Kasumi-1 (cell line): ENCODE measurements at places on chromosomes 3 and 15.
A peak's percentile ranks its signal among the peaks of the same experiment; 100 is the strongest.

- DNase-seq = no peak
Measured at GRCh38 chr3:191391861-191392808, 61.8 kb upstream of the UTS2B start.

DNA sequence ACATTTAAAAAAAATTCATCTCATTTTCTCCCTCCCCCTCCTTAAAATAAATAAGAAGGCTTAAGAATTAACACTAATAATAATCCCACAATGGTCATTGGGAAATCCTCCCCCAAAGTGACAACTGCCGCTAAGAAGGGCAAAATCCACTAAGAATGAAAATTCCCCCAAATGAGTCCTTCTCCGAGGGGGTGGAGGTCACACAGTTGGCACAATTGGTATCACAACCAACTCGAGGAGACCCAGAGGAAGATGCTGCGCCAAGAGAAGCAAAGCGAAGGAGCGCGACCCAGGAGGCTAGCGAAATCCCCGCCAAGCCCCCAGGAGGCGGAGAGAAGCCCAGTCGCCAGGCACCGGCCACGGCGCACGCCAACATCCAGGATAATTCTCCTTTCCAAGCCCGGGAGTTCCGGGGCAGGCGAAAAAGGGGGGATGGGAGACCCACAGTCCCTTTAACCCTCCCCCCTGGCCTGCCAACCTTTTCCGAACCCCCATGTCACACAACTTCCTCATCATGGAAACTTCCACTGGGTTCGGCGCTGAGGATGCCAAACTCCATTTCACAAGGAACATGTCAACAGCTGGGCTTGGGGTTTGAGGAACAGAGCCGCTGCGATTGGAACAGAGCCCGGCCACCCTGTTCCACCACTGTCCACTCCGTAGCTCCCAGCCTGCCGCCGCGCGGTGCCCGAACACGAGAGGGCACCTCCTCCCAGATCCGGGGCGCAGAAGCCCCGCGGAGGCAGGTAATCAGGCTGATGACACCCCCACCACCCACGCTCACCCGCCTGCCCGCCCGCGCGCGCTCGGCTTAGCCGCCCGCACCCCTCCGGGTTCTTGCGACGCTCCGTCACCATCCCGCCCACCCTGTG, 668 bp downstream of the THRB start:
- DNase-seq = no peak

- no peak for DNase-seq
Measured at GRCh38 chr3:29410660-29411405, 130.0 kb downstream of the RBMS3 start.

DNA sequence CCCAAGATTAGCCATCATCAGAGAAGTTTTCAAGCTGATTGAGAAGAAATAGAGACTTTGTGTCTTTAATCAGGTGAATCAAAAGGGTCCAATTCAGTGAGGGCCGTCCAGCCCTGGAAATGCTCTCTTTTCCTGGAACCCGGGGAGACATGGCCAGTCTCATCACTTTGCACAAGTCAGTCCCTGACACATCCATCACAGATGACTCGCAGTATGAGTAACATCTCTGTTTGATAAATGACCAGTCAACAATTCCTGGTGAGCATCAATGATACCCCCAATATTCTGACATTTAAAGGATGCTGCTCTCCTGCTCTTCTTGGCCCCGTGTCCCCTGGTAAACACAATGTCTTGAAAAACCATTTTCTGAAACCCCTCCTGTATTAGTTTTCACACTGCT, 26.7 kb downstream of the C3orf20 start:
- no peak for DNase-seq

- no peak for DNase-seq
Measured at GRCh38 chr15:60351066-60351465, 46.7 kb downstream of the ANXA2 start.

GRCh38 chr3:160607826-160608225, 42.5 kb upstream of the KPNA4 start:
- no peak for DNase-seq

DNA sequence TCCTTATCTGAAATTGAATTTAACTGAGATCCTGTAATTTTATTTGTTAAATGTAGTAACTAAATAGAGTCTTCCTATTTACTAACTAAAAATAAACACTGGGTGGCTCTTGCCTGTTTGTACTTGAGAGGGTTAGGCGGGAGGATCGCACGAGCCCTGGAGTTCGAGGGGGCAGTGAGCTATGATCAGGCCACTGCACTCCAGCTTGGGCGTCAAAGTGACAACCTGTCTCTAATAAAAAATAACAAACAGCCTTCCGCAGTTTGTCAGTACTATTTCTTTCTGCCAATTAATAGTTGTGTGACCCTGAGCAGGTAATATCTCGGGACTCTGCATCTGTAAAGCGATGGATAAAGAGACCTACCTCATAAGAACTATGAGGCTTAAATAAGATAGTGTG, 768 bp upstream of the PDE12 start:
- DNase-seq = no peak

GRCh38 chr3:77460326-77460725, 420.4 kb downstream of the ROBO2 start:
- no peak for DNase-seq

GRCh38 chr3:7588236-7588635, 727.3 kb downstream of the GRM7 start:
- DNase-seq = no peak

GRCh38 chr3:76438971-76439370, 600.9 kb upstream of the ROBO2 start:
- DNase-seq = no peak

DNA sequence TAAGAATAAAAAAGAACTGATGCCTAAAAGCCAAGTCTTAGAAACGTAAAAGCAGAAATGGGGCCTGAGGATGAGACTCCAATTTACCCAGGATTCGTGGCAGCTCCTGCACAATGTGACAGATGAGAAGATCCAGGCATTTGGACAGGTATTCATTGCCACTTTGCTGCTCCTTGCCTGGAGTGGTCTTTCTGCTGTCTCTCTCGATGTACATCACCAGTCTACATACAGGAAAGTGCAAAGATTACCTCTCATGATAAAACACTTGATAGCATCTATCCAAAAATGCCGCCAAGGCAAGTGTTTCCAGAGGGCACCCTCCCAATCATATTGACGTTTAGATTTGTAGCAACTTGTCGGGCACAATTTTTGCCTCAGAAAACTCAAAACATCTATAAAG, 244.3 kb downstream of the ULK4 start:
- DNase-seq = no peak

GRCh38 chr3:108959017-108959416, 5.3 kb upstream of the GUCA1C start:
- DNase-seq = no peak

DNA sequence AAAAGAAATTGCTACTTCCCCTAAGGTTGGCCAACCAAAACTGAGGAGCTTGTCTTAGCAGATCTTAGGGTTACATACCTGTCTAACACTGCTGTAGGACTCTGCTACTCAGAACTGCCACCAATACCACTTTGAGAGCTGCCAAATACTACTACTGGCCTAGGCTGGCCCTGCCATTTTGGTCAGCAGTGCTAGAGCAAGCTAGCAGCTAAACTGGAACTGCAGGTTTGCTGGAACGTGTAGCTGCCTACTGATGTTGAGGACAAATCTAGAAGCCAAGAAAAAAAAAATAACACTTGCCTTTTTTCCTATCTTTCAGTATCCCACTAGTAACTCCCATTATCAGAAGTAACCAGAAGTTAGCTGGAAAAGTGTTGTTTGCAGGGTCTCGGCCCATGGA, 387.4 kb downstream of the RBMS3 start:
- no peak for DNase-seq

DNA sequence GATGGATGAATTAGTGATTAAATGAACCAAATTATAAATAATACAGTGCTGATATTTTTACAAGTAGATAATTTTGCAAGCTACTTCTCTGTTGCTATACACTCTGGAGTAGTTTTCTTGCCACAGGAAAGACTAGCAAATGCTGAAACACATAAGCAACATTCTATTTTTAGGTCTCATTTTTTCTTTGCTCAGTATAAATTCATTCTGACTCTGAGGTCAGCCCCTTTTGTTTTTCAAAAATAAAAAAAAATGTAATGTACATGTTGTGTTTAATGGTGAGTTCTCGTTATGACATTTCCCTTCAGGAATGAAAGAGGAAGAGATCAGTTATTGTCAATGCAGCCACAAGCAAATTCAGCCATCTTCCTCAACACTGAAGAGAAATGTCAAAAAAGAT, 24.9 kb downstream of the GJD2 start:
- no peak for DNase-seq

DNA sequence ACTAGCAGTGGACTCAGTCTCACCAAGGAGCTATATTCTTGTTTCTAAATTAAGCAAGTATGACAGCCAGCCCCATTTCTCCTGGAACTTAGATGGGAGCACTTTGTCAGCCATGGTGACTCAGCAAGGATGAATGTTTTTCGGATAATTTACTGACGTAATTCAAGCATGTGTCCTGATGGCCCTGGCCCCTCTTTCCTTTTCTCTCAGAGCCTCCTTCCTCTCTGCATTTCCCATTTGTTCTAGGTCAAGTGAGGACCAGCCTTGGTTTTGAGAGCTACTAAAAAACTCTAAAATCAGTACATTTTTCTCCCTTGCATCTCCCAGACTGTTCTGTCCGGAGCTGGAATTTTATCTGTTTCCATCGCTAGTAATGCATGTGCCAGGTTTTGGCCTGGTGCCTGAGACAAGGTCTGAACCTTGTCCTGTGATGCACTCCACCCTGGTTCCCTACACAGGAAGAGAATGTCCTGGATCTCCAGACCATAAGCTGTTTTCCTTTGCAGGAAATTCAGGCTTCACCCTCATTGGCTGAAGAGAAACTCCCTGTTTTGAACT, 256.6 kb upstream of the ROPN1 start:
- no peak for DNase-seq

DNA sequence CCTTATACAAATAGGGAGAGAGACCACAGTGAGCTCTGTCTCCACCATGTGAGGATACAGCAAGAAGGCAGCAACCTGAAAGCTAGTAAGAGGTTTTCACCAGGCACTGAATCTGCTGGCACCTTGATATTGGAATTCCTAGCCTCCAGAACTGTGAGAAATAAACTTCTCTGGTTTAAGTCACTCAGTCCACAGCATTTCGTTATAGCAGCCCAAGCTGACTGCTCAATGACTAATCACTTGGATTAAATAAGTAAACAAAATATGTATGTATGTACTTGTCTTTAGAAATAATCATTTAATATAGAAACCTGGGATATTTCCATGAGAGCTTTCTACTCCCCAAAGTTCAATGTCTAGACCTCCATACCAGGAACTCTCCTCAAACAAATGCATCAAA, 162.0 kb downstream of the IMPG2 start:
- no peak for DNase-seq

DNA sequence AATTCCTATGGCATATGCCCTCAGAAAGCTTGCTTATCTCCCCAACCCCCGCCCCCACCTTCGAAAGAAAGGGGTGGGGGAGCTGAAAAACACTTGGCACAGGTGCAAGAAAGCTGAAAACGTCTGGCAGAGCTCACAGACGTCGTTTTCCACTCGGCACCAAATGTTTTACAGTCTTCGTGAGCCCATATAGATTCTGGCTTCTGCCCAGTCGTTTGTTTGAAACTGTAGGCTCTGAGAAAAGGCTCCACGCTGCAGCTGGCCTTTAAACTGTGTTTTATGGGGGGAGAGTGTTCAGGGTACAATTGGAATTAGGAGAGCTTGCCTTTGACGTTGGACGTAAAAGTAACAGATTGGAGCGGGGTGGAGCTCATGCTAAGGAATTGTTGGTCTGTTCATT, 130.3 kb downstream of the MDFIC2 start:
- no peak for DNase-seq

- DNase-seq = no peak
Measured at GRCh38 chr15:83283138-83283812, 1.2 kb downstream of the BNC1 start.

DNA sequence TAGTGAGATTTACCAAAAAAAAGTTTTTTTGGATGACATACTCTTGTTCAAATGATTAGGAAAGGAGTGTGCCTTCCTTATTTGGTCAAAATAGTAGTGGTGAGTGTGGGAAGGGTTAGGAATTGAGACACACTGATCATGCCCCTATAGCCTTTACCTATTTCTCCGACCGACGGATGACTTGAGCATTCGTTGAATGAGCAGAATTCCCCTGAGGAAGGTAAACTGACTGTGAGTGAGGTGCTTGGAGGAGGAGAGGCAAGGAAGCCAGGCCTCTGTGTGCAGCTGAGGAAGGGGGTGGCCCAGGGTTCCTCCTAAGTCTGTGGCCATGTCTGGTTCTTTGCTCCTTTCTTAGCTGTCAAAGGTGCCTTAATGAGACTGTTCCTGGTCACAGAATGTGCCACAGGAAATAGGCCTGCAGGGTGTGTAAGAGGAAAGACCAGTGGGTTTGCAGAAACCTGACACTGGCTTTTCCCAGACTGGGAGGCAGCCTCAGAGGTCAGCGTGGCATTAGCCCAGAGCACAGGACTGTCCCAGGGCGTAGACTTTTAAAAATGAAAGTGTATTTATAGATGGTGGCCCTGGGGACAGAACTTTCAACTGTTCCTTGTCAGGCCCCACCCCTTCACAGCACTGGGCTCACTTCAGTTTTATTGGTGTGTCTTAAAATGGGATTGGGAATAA, 307.7 kb upstream of the C2CD4B start:
- DNase-seq = no peak

GRCh38 chr3:50481992-50482391, 21.4 kb downstream of the CACNA2D2 start:
- no peak for DNase-seq

DNA sequence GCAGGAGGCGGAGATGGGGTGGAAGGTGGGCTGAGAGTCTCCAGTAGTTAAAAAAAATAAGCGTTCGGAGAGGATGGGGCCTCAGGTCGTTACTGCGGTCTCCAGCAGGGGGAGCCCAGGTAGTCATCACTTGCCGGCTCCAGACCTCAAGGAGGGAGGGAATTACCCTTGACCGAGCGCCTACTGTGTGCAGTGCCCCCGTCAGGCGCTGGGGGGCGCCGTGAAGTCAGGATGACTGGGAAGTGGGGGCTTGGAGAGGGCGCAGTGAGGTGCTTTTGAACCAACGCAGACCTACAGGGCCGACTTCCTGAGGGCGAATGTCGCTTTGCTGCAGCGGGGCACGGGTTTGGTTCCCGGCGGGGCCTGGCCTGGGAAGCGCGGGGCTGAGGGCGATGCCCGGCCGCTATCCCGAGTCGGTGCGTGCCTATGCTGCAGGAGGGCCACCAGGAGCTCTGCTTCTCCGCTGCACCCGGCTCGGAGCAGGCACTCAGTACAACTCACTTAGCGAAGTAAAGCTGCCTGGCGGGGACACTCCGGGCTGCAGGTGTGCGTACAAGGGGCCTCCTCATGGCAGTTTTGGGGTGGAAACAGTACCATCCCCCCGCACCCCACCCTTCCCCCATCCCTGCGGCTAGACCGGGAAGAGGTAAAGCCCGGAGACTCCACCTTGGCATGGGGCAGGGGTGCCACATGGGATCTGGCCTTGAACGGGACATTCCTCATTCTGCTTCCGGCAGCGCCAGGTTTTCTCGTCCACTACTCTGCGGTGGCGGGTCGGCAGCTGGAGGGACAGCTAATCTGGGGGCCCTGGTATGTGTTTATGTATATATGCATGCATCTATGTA, 79.8 kb downstream of the RHCG start:
- DNase-seq = peak; percentile 86
